ENCODE measurements at places on chromosomes 1 and 21.
A peak's percentile ranks its signal among the peaks of the same experiment; 100 is the strongest.

DNA sequence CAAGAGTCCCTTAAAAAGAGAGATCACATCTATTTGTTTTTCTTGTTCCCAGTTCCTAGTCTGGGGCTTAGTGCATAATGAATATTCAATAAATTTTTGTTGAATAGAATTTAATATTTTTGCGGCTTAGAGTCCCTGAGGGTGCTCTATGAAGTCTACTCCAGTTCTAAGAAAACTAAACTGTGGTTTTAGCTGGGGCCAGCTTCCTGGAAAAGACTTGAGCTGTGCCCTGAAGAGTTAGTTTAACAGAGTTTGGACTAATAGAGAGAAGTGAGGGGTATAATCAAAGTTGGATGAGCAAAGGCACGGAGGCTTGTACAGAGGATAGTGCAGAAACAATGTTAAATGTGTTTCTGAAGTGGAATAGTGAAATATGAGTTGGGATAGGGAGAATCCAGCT, 168.9 kb downstream of the FASLG start:
- no peak for DNase-seq

- no peak for DNase-seq
Measured at GRCh38 chr1:59107916-59108315, 189.0 kb upstream of the FGGY start.

- no peak for DNase-seq
Measured at GRCh38 chr21:43297391-43297981, 128.7 kb downstream of the CRYAA start.

- DNase-seq = no peak
Measured at GRCh38 chr1:182672487-182672836, 11.9 kb downstream of the RGS8 start.

- DNase-seq = no peak
Measured at GRCh38 chr1:90716243-90716551, 905 bp downstream of the BARHL2 start.

DNA sequence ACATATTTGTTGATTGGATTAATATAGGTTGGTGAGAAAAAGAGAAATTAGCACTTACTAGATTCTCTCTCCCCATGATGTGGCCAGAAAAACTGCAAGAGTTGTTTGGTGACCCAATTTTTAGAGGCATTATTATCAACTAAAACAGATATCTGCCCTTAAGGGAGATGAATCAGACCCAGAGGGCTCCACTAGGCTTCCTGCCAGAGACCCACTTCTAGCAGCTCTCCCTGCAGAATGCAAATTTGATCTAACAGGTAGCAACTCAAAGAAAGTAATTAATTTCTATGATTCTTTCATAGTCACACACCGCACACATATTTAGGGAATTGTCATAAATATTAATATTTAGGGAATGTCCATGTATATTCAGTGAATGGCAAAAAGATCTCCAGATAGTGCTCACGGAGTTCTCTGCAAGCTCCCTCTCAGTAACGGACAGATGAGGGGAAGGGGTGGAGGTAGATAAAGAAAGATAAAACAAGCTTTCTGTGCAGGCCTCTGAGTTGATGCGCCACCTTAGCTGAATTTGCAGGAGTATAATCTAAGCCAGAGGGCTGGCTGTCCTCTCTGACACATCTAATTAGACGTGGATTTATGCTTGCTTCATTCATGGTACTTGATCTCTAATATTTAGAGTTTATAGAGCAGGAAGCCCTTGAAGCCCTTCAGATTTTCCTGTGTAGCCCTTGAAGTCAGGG, 84.1 kb upstream of the CCDC190 start:
- no peak for DNase-seq

GRCh38 chr1:114232691-114233090, 79.0 kb upstream of the SYT6 start:
- no peak for DNase-seq

DNA sequence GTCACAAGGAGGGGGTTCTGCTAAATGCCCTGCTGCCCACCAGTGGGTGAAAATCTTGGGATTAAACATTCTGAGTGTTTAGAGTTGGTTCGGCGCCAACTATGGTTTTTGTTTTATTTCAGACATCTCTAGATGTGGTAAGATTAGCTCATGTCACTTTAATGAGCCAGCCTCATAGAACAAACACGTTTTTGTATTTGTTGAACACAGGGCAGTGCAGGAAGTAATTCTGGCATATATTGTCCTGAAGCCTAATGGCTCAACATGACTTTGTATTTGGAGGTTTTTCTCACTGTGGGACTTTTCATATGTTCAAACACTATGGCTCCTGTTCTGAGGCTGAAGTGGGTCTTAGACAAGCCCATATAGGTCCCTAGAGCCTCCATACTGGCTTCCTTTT, 107.8 kb downstream of the NGF start:
- DNase-seq = no peak

DNA sequence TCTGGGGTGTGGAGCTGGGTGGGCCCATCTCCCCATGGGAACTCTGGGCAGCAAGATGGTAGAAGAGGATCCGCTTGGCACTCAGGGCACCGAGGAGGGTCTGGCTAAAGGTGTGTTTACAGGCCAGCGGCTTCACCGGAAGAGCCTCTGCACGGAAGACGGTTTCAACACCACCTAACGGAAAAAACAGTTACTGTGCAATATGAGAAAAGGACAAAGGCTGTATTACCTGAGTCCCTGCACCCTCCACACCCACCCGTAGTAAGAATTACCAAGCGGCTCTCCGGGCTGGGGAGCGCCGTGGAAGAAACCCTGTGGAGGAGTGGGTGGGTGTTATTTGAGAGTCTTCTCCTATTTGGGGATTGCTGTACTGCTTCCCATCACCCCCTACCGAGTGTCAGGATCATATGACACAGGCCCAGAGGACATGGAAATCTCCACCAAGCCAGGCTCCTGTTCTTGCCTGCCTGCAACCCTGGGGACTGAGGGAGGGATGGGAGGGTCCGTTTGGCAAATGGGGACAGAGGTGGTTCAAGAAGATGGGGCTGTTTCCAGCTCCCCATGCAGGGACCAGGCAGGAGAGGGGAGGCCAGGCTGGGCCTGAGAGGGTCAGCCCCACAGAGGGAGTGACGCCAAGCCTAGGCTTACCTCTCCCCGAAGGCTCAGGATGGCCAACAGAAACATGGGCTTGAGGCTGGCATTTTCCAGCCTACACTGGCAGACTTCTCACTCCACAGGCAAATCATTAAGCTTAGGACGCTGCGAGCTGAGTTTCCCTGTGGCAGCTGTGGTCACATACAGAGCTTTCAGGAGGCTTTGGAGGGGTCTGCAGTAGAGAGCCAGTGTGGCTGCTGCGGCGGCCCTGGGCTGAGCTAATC, 203.5 kb upstream of the TMEM51 start:
- DNase-seq = peak; percentile 1

DNA sequence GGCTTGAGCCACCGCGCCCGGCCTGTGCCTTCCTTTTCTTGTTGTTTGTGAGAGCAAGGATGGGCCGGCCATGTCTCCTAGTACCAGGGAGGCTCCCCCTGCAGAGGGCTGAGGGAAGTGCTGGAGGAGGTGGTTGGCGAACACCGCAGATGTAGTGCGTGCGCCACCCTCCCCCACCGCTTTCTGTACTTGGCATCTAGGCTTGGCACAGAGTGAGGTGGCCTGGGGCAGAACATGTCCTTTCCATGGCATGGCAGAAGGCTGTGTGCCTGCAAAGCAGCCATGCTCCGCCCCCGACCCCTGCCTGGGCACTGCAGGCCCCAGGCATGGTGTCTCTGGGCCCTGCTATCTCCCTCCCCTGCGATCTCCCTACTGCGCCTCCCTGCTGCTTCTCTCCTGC, 30.7 kb downstream of the ALPL start:
- no peak for DNase-seq

GRCh38 chr1:117834416-117834815, 95.0 kb downstream of the GDAP2 start:
- DNase-seq = no peak

- DNase-seq = peak; percentile 91
Measured at GRCh38 chr1:27525296-27526272, 35.6 kb upstream of the WASF2 start.

DNA sequence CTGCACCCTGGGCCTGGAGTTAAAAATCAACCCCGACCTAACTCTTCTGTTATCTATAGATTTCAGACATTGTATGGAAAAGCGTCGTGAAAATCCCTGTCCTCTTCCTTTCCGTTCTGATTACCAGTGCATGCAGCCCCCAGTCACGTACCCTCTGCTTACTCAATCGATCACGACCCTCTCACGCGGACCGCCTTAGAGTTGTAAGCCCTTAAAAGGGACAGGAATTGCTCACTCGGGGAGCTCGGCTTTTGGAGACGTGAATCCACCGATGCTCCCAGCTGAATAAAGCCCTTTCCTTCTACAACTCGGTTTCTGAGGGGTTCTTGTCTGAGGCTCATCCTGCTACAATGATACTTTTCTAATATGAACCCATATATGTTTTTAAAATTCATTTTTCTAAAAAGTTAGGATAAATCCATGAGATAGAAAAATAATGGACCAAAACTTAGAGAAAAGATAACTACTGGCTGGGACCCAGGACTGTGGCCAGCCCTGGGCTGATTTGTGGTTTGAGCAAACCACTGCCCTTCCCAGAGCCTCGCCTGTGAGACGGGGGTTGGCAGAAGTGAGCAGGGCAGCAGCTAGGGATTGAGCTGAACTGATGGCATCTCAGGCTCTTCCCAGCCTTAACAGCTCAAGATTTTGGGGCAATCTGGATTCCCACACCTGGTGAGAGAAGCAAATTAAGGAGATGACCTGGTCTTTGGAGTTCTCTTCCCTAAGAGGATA, 5.0 kb downstream of the UQCRHL start:
- no peak for DNase-seq

GRCh38 chr1:39368045-39368444, 123.4 kb upstream of the BMP8A start:
- DNase-seq = no peak

GRCh38 chr1:221801251-221801661, 59.4 kb upstream of the DUSP10 start:
- no peak for DNase-seq

- DNase-seq = no peak
Measured at GRCh38 chr1:244761279-244761678, 74.2 kb upstream of the COX20 start.

GRCh38 chr21:24200052-24200451, 1407.2 kb downstream of the MRPL39 start:
- no peak for DNase-seq

DNA sequence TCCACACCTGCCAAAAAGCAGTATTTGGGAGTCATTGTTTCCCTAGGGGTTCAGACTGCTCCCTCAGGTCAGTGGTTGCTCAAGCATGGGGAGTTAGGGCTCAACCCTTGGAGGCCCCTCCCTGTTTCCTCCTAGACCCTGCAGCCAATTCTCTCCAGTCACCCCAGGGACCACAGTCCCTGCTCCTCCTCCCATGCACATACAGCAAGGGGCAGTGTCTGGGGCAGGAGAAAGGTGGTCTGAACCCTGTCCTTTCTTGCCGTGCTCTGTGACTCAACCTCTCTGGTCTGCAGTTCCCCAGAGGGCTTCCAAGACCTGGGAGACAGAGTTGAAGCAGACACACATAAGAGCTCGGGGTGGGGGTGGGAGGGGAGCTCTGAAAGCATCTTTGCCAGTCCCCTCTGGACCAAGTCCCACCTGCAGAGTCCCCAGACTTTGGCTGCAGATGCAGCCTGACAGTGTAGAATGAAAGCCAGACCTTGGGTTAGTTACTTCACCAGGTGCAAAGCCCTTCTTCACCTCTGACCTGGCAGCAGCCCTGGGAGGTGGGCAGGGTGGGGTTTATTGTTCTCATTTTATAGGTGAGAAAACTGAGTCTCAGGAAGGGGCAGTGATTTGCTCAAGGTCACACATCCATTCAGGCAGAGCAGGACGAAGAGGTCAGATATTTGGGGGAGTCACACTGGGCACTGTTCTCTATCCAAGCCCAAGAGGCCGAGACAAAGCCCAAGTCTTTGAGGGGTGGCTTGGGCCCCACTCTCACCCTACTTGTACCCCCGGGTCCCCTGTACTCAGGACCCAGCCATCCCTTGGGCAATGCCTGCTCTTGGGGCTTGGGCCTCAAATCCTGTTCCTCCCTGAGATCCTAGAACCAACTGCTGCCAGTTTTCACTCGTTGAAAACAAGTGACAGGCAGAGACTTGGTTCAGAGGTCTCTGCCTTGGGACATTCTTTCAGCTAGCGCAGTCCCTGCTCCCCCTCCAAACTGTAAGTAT, 748 bp downstream of the PDZK1IP1 start:
- no peak for DNase-seq

- no peak for DNase-seq
Measured at GRCh38 chr1:85404408-85404807, 60.6 kb downstream of the DDAH1 start.

DNA sequence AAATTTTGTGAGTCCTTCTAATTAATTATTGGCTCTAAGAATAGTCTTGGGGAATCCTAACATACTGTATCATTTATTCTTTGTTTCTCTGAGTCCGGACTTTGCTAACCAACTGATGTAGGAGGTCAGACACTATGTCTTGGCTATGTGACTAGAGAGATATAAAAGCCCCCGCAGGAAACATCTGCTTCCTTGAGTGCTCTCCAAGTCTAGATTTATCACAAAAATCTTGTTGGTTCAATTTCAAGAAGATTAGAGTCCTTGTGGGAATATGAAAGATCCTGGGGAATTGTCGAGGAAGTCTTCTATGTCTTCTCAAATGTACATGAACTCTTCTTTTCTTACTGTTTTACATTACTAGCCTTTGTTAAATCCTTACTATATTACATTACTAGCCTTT, 1712.5 kb downstream of the NCAM2 start:
- no peak for DNase-seq

- DNase-seq = no peak
Measured at GRCh38 chr1:9846611-9847171, 22.9 kb upstream of the CLSTN1 start.

DNA sequence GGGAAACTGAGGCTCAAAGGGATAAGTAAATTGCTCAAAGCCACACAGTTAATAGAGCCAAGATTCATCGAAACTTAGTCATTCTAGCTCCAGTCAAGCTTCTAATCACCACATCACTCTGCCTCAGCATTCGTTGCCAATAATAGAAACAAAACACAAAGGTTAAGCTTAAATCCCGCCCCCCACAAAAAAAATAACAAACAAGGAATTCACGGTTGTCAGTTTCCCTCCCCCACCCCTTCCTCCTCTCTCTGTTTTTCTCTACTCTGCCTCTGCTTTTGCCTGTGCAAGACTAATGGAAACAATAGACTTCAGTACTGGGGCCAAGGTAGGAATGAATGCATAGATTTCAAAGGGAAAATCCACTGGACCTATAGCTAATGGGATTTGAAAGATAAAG, 70.7 kb upstream of the ZNF644 start:
- no peak for DNase-seq

- DNase-seq = no peak
Measured at GRCh38 chr1:11204396-11205190, 15.4 kb downstream of the ANGPTL7 start.

GRCh38 chr1:204566583-204566955, 50.4 kb downstream of the MDM4 start:
- no peak for DNase-seq

DNA sequence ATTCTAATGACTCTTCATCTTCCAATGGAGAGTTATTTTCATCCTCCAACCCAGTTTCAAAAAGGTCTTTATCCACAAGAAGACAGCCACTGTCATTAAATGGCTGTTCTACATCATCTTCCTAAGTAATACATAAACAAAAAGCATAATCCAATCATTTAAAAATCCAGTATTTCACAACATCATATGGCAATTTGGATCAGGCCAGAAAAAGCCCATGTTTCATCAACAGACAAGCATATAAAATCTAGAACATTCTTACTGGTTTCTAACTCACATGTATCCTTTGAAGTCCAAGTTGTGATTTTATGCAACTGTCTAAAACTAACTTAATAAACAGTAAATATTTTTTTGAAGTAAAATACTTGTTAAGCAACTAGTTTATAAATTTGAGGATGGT, 6.6 kb downstream of the CLSPN start:
- no peak for DNase-seq
